ENCODE measurements at places on chromosomes 7 and 10. TPM values are rescaled to one million over a fixed set of nuclear protein-coding genes. Genes with fewer than 3 reads are reported as not detected.

DNA sequence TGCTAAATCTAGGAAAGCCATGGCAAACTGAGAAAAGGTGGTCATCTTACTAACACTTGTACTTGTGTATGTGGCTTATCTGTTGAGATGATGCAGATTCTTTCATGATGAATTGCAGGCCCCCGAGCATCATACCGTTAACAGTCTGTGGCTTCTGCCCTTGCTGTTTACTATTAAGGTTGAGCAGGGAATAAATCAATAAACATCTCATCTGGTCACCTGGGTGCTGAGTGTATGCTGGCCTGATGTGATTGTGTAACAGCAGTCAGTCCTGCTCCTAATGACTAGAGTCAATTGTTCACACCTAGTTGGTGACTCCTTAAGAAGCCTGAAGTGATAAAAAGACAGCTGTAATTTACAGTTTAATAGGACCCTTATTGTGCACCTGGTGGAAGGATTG is 8.3 kb upstream of the GNAT3 start:
- H3K36me3 ChIP-seq, result no peaks in the 10 kb centered on the region
- H3K4me3 ChIP-seq, result no peak overlapping the region
- peaks cover 8% of the 10 kb centered on the region for H3K4me1 ChIP-seq
- H3K27me3 ChIP-seq, result no peaks in the 10 kb centered on the region

DNA sequence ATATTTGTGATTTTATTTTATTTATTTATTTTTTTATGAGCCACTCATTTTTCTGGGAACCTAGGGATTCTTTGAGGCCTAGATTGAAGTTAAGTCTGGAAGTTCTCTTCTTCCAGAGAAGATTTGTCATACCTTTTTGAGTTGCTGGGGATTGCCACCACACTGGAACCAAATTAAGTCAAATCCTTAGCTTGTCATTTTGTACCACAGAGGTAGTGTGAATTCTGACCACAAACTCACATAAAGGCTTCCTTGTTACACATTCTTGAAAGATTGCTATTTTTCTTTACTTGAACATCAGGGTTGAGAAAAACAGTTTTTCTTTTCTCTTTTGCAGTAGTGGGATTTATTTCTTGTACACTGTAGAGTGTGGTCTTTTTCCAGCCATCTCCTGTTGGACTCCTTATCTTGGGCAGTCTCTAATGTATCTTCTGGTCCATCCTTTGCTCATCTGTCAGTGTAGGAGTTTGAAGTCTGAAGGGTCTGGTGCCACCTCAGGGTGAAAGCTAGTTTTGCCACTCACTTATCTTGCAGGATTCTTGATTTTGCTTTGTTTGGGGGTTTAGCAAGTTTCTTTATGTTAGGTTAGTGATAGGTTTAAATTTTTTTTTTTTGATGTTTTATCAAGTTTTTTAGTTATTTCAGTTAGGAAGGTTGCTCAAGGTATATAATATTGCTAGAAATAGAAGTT is 24.8 kb downstream of the PCBD1 start:
- H3K4me3 ChIP-seq, result no peak overlapping the region
- no peaks in the 10 kb centered on the region for H3K27me3 ChIP-seq
- DNase-seq, result no peak
- H3K27ac ChIP-seq, result no peak overlapping the region
- peaks cover 7% of the 10 kb centered on the region for H3K4me1 ChIP-seq
- peaks cover 3% of the 10 kb centered on the region for H3K36me3 ChIP-seq

GRCh38 chr7:21355406-21355874 is 72.4 kb upstream of the SP4 start:
- no peaks in the 10 kb centered on the region for H3K27me3 ChIP-seq
- no peak overlapping the region for H3K27ac ChIP-seq
- DNase-seq, result no peak
- no peaks in the 10 kb centered on the region for H3K4me1 ChIP-seq
- H3K4me3 ChIP-seq, result no peak overlapping the region

The HHEX gene
- 128 TPM for total RNA-seq

The RPEL1 gene
- total RNA-seq, result not detected

Data from thyroid gland (tissue), 4 donors.